Vagina (tissue), 2 donors: ENCODE measurements at places on chromosomes 16 and 17.
A peak's percentile ranks its signal among the peaks of the same experiment; 100 is the strongest.

DNA sequence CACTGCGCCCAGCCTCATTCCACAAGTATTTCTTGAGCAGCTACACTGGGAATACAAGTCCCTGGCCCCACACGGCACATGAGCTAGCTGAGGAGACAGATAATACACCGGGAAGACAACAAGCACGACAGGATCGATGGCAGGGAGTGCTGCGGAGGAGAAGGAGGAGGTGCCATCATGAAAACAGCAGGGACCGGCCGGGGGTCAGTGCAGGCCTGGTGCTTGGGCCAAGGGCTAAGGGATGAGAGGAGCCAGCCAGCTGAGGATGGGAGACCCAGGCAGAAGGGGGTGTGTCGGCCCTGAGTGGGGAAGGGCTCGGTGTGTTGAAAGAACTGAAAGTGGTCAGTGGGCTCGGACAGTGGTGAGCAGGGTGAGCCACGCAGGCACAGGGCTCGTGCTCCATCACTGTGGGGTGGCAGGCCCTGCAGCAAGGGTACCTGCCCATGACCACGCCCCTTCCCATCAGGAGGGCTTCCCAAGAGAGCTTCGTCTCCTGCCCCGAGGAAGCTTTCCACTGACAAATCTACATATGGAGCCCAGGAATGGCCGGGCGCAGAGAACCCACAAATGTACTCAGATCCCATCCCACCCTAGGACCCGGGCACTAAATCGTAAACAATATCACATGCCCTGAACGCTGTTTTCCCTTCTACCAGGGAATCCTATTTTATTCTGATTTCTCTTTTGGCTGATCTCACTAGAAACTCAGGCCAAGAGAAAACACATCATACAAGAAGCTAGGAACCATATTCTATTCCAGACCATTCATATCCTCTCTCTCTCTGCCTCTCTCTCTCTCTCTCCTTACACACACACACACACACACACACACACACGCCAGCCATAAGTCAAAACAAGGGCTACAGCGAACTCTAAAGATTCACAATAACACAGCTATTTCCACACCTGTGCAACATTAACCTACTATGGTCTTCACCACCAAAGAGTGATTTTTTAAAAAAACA is 50.7 kb upstream of the TNRC6C start:
- H3K36me3 ChIP-seq, result no peaks in the 10 kb centered on the region
- no peak overlapping the region for H3K4me3 ChIP-seq
- no peak for DNase-seq
- H3K27me3 ChIP-seq, result no peaks in the 10 kb centered on the region
- no peak overlapping the region for H3K27ac ChIP-seq
- H3K4me1 ChIP-seq, result peaks cover 6% of the 10 kb centered on the region

DNA sequence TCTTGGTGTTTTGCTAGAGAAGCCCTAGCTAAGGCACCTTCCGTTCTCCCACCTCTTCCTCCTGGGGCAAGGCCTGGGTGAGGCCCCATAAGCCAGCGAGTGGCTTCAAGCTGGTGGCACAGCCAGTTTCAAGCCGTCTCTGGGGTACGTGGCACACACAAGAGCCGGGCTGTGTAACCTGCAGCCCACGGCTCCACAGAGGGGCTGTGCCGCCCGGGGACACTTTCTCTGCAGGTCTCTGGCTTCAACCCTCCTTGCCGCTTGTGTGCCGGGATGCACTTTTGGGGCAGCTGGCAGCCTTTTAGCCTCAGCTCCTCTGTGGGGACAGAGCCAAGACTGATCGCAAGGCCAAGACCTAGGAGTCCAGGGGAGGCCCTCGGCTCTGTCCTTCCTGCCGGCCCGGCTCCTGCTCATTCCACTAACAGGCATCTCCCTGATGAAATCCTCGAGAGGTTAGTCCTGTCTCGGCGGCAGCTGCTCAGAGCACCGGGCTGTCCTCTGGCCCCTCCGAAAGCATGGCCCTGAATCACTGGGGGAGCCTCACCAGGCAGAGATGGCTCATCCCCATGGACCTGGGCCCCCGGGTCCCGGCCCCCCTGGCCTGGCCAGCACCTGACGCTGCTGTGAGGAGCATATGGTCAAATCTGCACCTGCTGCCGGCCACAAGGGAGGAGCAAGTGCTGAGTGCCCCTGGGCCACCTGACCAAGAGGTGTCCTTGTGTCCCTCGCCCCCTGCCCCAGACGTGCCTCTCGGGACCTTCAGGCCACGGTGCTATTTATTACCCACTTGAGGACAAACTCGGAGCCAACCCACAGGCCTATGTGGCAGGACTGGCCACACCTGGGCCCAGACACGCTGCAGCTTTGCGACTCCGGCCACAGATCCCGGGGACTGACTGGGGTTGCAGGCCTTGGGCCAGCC is 98.5 kb downstream of the METRNL start:
- no peak overlapping the region for H3K27ac ChIP-seq
- no peaks in the 10 kb centered on the region for H3K36me3 ChIP-seq
- H3K4me1 ChIP-seq, result peaks cover 31% of the 10 kb centered on the region
- H3K4me3 ChIP-seq, result no peak overlapping the region
- no peaks in the 10 kb centered on the region for H3K27me3 ChIP-seq

DNA sequence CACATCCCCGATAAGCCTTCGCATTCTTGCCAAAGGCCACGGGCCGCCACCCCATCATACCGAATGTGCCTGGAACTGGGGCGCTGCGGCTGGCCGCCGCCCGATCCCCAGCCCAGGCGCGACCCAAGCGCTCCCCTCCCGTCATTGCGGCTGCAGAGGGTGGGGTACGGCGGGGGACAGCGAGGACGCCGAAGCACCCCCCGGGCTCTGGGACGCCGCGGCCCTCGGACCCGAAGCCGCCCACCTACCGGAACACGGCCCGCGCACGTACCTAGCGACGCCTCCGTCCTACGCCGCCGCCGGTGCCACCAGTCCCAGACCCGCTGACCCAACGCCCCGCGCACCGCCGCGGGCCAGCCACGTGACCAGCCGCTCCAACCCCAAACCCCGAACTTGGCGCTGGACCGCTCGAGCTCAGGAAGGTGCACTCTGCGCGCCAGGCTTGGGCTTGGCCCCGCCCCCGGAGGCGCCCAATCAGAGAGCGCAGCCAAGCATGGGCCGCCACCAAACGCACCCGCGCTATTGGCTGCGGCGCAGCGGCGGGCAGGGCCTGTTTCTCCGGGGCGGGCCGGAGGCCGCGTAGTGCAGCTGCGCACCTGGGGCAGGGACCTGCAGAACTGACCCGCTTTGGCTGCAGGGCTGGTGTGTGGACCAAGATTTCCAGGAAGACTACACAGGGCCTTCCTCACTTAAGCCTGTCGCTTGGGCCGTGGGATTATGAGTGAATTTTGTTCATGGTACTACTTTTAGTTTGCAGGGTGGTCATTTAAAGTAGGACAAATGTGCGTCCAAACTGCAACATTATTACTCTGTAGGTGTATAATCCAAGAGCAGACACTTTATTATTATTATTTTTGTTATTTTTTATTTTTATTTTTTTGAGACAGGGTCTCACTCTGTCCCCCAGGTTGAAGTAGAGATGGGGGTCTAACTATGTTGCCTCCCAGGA is at the start of gene SHMT1:
TSS of gene SHMT1 (minus strand) at position 450 of the 949 bp plus-strand sequence. CDS start 7,569 bp downstream, outside the sequence.
- H3K4me3 ChIP-seq, result peak within 1 kb of the TSS; percentile 80
- peaks cover 7% of the 10 kb centered on the region for H3K36me3 ChIP-seq
- peak within 1 kb of the TSS; percentile 89 for H3K27ac ChIP-seq
- peak; percentile 94 for DNase-seq

DNA sequence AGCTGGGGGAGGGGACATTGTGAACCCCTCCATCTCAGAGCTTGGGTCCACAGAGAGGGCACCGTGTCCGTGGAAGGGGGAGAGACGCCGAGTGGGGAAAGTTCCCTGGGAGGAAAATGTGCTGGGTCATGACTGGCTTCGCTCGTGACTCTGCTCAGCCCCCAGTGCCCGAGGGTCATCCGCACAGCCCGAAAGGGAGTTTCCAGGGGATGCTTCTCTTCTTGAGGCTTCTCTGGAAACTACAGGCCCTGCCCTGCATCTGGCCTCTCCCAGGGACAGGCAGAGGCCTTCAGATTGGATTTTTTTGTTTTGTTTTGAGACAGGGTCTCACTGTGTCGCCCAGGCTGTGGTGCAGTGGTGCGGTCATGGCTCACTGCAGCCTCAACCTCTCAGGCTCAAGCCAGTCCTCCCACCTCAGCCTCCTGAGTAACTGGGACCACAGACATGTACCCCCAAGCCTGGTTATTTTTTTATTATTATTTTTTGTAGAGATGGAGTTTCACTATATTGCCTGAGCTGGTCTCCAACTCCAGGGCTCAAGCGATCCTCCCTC is 9.8 kb upstream of the GSE1 start:
- no peak overlapping the region for H3K4me3 ChIP-seq
- H3K27ac ChIP-seq, result peak overlapping the region; percentile 48
- no peak for DNase-seq
- H3K4me1 ChIP-seq, result peaks cover 68% of the 10 kb centered on the region
- no peaks in the 10 kb centered on the region for H3K27me3 ChIP-seq

DNA sequence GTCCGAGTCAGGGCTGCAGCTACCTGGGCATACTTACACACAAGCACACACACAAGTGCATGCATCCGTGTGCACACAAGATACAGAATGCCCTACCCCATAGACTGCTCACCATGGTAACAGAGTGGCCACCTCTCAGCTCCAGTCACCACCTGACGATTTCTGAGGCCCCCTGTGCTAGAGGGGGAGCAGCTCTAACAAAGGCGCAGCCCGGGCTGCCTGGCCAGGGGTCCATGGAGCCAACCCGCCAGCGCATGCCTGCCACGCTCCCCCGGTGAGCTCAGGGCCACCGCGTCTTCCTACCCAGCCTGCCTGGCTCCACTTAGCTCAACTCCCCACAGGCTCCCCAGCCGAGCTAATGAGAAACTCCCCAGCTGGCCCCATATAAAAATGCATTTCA is 75.5 kb downstream of the ZNF423 start:
- DNase-seq, result no peak
- H3K27ac ChIP-seq, result no peak overlapping the region
- no peaks in the 10 kb centered on the region for H3K4me1 ChIP-seq
- H3K27me3 ChIP-seq, result no peaks in the 10 kb centered on the region
- H3K36me3 ChIP-seq, result no peaks in the 10 kb centered on the region

DNA sequence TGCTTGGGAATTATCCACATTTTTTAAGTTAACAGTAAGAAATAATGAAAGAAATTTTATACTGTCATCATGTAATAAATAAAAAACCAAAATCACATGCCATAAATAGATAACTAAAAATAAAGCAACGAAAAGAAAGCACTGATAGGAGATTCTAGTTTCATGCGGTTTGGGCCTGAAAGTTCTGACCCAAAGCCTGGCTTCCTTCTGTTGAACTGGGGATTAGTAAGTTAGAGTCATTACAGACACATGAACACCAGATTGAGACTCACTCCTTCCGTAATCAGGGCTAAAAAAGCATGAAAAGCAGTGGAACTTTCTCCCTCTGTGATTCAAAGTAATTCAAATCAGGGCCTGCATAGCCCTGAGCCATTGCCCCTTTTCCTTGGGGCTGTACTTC is 13.2 kb upstream of the SLC6A2 start:
- no peaks in the 10 kb centered on the region for H3K36me3 ChIP-seq
- H3K4me3 ChIP-seq, result no peak overlapping the region

- H3K36me3 ChIP-seq, result peaks cover 44% of the 10 kb centered on the region
- no peaks in the 10 kb centered on the region for H3K4me1 ChIP-seq
- H3K27ac ChIP-seq, result no peak overlapping the region
- no peak overlapping the region for H3K4me3 ChIP-seq
- DNase-seq, result no peak
These were observed 39.7 kb upstream of the ALDH3A1 start for GRCh38 chr17:19787733-19788357.

- H3K4me3 ChIP-seq, result no peak overlapping the region
- H3K27me3 ChIP-seq, result no peaks in the 10 kb centered on the region
- DNase-seq, result no peak
- no peaks in the 10 kb centered on the region for H3K36me3 ChIP-seq
These were observed 535.2 kb upstream of the CDH11 start for GRCh38 chr16:65657071-65657494.

DNA sequence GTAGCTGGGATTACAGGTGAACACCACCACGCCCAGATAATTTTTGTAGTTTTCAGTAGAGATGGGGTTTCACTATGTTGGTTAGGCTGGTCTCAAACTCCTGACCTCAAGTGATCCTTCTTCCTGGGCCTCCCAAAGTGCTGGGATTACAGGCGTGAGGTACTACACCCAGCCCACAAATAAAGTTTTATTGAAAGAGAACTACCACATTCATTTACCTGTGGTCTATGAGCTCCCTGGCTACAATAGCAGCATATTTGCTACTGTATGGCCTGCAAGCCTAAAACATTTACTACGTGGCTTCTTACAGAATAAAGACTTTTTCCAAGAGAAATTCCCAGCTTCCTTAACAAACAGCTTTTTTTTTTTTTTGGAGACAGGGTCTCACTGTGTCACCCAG is 3.4 kb downstream of the METTL9 start:
- DNase-seq, result no peak
- H3K27me3 ChIP-seq, result no peaks in the 10 kb centered on the region
- no peak overlapping the region for H3K4me3 ChIP-seq
- no peak overlapping the region for H3K27ac ChIP-seq
- peaks cover 61% of the 10 kb centered on the region for H3K4me1 ChIP-seq

DNA sequence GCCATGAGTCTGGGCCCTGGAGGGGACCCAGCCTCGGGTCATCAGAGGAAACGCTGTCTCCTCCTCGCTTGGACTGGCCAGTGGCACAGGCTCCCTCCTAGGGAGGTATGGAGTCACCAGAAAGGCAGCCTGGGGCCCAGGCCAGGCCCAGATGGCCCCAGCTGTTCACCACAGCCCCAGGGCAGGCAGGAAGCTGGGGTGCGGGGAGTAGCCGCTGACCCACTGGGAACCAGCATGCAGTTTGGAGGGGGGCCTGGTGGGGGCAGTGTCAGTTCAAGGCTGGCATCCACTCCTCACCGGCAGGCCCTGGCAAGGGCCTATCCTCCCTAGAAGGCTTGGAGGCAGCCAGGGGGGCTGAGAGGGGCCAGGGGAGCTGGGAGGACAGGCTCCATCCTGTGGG is 48.8 kb downstream of the SDK2 start:
- no peak for DNase-seq
- no peaks in the 10 kb centered on the region for H3K36me3 ChIP-seq
- H3K4me1 ChIP-seq, result peaks cover 8% of the 10 kb centered on the region
- no peak overlapping the region for H3K27ac ChIP-seq

- no peaks in the 10 kb centered on the region for H3K36me3 ChIP-seq
- no peak overlapping the region for H3K4me3 ChIP-seq
These were observed 20.5 kb upstream of the CACNA1H start for GRCh38 chr16:1132431-1132830.

GRCh38 chr17:17874478-17874877 is 37.7 kb upstream of the SREBF1 start:
- no peaks in the 10 kb centered on the region for H3K36me3 ChIP-seq
- no peak overlapping the region for H3K4me3 ChIP-seq
- DNase-seq, result no peak
- H3K27me3 ChIP-seq, result no peaks in the 10 kb centered on the region
- H3K27ac ChIP-seq, result no peak overlapping the region

GRCh38 chr16:55369151-55369550 is 45.1 kb downstream of the IRX6 start:
- H3K27me3 ChIP-seq, result no peaks in the 10 kb centered on the region
- H3K4me1 ChIP-seq, result peaks cover 21% of the 10 kb centered on the region
- no peak overlapping the region for H3K4me3 ChIP-seq
- no peak for DNase-seq
- no peaks in the 10 kb centered on the region for H3K36me3 ChIP-seq

DNA sequence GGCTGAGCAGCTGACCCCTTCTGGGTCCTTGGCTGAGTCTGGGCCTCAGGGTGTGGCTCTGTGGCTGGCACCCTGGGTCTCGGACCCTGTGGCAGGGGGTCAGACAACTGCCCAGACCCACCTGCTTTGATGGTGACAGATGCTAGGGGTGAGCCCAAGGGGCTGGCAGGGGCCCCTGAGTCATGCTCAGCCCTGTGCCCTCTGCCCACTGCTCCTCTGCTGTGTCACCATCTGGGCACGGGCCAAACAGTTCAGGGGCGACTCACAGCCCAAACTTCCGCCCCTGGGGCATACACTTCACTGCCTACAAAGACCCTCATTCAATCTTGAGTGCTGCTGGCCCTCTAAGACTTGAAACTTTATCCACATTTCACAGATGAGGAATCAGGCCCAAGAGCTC is 5.7 kb downstream of the ADGRG1 start:
- no peaks in the 10 kb centered on the region for H3K27me3 ChIP-seq
- no peak overlapping the region for H3K27ac ChIP-seq
- no peak overlapping the region for H3K4me3 ChIP-seq
